ENCODE measurements at places on chromosomes 7 and 10.

DNA sequence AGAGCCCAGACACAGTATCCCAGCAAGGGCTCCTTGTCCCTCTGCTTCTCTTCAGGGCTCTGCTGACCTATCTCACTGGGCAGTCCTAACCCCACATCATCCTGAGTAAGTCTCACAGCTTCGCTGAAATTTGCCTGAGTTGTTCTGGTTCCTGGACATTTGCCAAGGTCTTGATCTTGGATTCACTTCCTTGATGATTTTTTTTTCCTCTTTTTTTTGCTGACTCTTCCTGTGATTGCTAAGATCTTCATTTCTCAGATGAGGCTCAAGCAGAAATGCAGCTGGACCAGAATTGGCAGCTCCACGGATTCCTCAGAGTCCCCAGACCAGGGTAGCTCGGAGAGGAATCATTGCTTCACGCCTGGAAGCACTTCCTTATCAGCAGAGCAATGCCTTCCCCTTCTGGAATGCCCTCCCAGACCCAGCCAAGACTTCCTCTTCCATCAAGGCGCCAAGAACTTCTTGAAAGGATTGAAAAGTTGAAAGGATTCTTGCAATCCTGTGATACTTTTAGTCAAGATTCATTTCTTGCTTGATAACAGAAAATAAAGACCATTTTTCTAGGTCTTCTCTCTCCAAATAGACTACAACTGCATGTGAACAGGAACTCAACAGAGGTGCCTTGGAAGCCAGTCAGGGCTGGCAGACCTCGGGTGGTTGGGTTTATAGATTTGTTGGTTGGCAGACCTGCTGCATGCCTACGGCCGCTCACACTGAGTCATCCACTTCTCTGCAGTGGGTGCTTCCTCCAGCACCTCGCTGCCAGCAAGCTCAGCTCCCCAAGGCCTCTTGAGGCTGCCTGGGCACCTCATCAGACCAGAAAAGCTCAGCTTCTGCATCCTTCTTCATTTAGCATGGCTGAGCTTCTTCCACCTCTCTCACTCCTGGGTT lies 8.8 kb upstream of the AFAP1L2 start:
- DNase-seq, result no peak

DNA sequence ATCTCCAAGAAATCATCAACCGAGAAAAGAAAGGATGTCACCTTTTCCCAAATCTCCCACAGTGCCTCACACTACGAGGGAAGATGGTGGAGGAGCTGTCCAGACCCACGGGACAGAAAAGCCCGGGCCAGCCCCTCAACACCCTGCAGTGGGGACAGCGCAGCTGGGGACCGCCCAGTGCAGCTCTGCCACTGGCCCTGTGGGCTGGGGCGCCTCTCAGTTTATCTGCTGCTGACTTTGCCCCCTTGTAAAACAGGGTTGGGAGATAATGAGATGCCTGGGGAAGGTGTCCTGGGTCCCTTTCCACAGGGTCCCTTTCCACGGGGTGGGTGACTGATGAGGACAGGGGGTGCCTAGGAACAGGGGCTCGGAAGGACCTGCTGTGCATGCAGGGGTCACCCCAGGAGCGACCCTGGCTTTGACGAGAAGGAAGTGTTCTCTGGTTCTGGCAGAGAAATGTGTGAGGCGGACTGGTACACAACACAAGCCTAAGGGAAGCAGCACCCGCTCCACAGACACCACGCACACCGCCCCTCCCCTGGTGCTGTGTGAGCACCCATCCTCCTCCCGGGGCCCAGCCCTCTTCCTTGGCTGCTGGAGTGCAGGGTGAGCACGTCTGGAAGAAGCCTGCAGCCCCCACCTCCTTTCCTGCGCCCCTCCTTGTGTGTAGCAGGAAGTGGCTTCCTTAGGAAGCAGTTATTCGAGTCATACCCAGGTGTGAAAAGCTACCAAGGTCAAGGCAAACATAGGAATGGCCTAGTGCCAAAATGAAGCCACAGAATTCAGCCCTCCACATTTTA lies 339.9 kb downstream of the DNAJB6 start:
- no peak for DNase-seq

- DNase-seq, result no peak
Measured at GRCh38 chr7:119758254-119758653, 514.7 kb upstream of the KCND2 start.

GRCh38 chr10:75740541-75740940 lies 309.1 kb downstream of the LRMDA start:
- no peak for DNase-seq

GRCh38 chr10:44818041-44818649 lies 93.0 kb upstream of the TMEM72 start:
- DNase-seq, result no peak

GRCh38 chr10:97179731-97180362 lies 5.9 kb downstream of the SLIT1 start:
- DNase-seq, result peak; percentile 30

- no peak for DNase-seq
Measured at GRCh38 chr10:132115732-132116131, 50.0 kb downstream of the JAKMIP3 start.

DNA sequence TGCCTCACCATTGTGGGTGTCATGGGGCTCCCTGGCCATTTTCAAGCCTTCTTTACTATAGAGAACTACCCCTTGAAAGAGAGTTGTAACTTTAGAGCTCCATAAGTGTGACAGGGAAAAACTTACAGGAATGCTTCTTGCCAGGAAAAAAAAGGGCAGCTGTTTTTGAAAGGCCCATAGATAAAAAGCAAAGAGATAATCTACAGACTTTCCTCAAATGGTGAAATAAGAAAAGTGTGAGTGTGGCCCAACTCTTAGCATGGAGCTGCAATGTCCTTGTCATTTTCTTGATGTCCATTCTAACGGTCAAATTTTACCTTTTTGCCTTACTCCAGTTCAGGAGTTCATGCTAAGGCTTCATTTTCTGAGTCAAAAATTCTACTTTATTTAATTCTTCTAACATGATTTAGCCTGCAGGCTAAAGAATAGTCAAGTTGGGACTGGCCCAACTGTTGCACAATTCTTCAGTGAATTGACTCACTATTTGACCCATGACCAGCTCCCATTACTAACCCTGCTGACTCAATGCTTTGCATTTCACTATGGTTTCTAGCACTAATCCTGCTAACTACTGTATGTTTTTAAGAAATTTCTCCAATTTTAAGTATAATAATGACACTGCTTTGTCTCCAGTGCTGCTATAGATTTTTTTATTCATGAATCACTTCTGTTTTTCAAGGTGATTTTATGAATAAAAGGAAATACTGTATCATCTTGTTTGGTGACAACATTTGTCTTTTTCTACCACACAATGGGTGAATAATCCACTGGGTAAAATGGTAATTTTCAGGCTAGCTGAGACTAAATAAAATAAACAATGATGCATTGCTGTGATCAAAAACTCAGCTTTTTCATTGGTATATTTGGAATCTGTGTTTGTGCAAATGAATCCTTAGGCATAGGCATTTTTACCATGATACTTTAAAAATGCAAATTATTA lies 41.4 kb upstream of the SGCE start:
- DNase-seq, result no peak

DNA sequence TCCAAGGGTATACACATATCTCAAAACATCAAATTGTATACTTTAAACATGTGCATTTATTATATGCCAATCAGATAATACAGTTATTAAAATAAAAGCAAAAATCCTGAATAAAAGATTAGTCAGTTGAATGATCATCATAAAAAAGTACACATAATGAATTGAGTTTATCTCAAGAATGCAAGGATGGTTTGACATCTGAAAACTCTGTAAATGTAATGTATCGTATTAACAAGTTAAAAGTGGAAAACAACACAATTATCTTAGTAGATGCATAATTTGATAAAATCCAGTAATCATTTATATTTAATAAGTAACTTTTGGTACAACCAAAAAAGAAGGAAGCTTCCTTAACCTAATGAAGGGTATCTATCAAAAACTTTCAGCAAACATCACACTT lies 86.6 kb downstream of the COL28A1 start:
- no peak for DNase-seq

GRCh38 chr10:71475243-71475871 lies 78.6 kb downstream of the CDH23 start:
- no peak for DNase-seq

GRCh38 chr10:50557130-50557682 lies 66.5 kb downstream of the SGMS1 start:
- no peak for DNase-seq

DNA sequence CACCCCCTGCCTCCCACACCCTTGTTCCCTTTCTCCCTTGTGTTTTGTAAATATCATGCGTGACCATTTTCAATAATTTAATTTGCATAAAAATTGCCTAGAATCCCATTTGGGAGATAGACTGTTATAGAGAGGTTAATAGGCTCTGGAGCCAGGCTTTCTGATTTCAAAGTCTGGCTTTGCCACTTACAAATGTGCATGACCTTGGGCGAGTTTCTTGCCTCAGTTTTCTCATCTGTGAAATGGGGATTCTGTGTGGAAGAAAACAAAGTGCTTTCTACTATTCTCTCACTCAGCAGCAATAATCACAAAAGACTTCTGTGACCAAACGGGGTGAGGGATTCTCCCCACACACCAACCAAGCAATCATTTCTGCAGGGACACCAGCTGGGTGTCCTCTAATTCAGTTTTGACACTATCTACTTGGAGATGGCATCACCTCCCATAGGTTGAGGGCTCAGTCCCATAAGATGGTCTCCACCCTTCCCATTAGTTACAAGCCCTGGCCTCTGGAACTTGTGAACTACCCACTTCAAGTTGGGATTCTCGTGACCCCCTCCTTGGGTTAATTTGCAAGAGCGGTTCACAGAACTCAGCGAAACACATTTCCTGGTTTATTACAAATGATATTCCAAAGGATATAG lies 3.5 kb upstream of the ZNF22 start:
- DNase-seq, result no peak

DNA sequence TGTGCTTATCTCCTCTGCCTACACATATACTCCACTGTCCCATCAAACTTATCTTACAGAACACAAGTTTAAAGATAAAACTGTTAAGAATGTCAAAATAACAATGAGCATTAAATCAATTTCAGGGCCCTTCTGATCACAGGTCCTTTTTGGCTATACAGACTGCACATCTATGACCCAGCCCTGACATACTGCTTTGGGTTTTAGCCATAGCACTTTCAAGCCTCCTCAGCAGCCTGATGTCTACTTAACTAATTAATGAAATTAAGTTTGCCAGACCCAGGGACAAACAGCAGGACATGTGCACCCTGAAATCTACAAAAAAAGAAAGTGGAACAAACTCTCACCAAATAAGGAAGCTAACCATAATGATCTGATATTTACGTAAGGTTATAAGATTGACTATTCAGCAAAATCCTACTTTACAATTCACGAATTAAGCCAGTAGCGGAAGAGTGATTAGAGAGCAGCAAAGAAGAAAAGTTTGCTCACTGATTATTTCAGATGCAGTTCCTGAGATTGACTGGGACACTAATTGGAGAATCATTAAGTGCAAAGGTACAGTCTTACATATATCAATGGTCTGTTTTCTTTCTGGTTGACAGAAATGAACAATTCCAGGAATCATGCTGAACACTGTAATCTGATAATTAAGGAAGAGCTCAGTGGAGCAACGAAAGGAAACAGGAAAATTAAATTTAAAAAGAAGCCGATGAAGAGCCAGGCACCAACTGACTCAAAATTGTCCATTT lies 669.3 kb upstream of the LRRN3 start:
- DNase-seq, result no peak

GRCh38 chr7:102040569-102040968 lies 223.1 kb downstream of the CUX1 start:
- no peak for DNase-seq

- no peak for DNase-seq
Measured at GRCh38 chr7:31465285-31465684, 48.6 kb upstream of the ITPRID1 start.

DNA sequence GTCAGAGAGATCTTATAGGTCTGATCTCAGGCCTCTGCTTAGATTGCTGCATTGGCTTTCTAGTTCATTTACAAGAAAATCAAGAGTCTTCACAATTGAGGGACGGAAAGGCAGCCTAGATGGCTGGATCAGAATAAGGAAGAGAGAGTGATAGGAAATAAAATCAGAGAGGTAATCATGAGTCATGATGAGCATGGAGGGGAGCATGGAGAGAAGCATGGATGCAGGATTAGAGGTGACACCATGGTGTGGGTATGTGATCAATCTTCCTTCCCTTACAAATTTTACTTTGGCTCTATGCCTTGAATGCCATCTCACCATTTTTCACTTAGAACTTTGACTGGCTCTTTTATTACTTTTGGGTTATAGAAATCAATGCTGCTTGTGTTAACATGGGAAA lies 1.4 kb downstream of the BCCIP start:
- no peak for DNase-seq

GRCh38 chr7:151905766-151906165 lies 28.9 kb upstream of the PRKAG2 start:
- DNase-seq, result no peak
